ENCODE measurements at places on chromosomes 13 and 19.

DNA sequence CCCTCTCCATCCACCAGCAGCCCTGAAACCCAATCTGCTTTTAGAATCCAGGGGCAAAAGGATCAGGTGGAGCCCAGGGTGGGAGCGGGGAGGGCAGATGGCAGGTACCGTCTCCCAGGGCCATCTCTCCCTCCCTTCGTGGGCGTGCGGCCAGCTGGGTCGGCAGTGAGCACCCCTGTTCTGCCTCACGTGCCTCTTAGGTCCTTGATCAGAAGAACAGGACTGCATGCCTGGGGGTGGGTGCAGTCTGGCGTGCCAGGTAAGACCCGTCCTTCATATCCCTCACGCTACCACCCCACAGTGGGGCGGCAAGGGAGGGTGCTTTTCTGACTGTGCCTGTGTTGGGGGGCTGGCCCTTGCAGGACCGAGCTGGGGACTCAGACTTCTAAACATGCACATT lies 2.0 kb downstream of the SLC8A2 start:
- DNase-seq, result no peak
- H3K4me3 ChIP-seq, result no peak overlapping the region
- no peaks in the 10 kb centered on the region for H3K36me3 ChIP-seq

- H3K36me3 ChIP-seq, result no peaks in the 10 kb centered on the region
- H3K27ac ChIP-seq, result no peak overlapping the region
- H3K4me3 ChIP-seq, result no peak overlapping the region
- H3K4me1 ChIP-seq, result no peaks in the 10 kb centered on the region
- no peaks in the 10 kb centered on the region for H3K27me3 ChIP-seq
Measured at GRCh38 chr19:41025871-41026270, 34.8 kb downstream of the CYP2B6 start.

DNA sequence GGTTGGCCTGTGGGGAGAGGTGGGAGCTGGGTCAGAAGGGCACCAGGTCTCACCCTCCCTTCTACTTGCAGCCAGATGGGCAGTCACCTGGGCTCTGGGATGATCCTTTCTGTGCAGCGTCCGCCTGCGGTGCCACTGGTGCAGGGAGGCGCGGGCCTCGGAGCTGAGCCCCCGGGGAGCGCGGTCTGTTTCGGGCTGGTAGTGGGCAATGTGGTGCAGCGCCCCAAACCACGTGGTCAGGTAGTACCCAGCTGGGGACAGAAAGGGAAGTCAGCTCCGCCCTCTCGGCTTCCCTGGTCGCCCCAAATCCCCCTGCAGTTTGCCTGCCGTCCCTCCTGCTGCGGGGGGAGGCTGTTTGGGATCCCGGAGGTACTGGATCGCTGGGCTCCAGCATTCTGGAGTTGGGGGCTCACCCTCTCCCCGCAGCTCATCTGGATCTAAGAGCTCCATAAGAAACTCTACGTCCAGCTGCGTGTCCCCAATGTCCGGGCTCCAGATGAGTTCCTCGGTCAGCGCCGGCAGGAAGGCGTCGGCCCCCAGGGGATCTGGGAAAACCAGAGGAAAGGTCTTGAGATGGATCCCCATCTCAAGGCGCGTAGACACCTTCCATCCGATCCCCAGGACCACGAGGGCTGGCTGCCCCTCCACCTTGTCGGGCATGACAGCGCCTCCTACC lies 8.8 kb downstream of the RINL start:
- H3K4me1 ChIP-seq, result peaks cover 26% of the 10 kb centered on the region
- H3K4me3 ChIP-seq, result peak overlapping the region; percentile 57
- peak overlapping the region; percentile 15 for H3K27ac ChIP-seq
- H3K27me3 ChIP-seq, result peaks cover 4% of the 10 kb centered on the region
- DNase-seq, result no peak

GRCh38 chr19:6765738-6766356 lies 1.4 kb downstream of the SH2D3A start:
- no peaks in the 10 kb centered on the region for H3K36me3 ChIP-seq
- no peak overlapping the region for H3K4me3 ChIP-seq
- DNase-seq, result no peak
- peaks cover 22% of the 10 kb centered on the region for H3K4me1 ChIP-seq

GRCh38 chr13:43235028-43235427 lies 211.6 kb downstream of the DNAJC15 start:
- no peaks in the 10 kb centered on the region for H3K27me3 ChIP-seq
- H3K36me3 ChIP-seq, result no peaks in the 10 kb centered on the region
- H3K4me1 ChIP-seq, result no peaks in the 10 kb centered on the region
- H3K4me3 ChIP-seq, result no peak overlapping the region
- DNase-seq, result peak; percentile 10

DNA sequence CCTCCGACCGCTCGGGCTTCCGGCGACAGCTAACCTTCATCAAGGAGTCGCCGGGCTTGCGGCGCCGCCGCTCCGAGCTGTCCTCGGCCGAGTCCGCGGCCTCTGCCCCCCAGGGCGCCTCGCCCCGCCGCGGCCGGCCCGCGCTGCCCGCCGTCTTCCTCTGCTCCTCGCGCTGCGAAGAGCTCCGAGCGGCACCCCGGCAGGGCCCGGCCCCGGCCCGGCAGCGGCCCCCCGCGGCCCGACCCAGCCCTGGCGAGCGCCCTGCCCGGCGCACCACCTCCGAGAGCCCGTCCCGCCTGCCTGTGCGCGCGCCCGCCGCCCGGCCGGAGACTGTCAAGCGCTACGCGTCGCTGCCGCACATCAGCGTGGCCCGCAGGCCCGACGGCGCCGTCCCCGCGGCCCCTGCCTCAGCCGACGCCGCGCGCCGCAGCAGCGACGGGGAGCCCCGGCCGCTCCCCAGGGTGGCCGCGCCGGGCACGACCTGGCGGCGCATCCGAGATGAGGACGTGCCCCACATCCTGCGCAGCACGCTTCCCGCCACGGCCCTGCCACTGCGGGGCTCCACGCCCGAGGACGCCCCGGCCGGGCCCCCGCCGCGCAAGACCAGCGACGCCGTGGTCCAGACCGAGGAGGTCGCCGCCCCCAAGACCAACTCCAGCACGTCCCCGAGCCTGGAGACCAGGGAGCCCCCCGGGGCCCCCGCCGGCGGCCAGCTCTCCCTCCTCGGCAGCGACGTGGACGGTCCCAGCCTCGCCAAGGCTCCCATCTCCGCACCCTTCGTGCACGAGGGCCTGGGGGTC lies 9.6 kb downstream of the C19orf25 start:
- H3K36me3 ChIP-seq, result no peaks in the 10 kb centered on the region
- H3K4me1 ChIP-seq, result peaks cover 79% of the 10 kb centered on the region
- peaks cover 32% of the 10 kb centered on the region for H3K27me3 ChIP-seq
- peak overlapping the region; percentile 59 for H3K4me3 ChIP-seq
- H3K27ac ChIP-seq, result no peak overlapping the region

DNA sequence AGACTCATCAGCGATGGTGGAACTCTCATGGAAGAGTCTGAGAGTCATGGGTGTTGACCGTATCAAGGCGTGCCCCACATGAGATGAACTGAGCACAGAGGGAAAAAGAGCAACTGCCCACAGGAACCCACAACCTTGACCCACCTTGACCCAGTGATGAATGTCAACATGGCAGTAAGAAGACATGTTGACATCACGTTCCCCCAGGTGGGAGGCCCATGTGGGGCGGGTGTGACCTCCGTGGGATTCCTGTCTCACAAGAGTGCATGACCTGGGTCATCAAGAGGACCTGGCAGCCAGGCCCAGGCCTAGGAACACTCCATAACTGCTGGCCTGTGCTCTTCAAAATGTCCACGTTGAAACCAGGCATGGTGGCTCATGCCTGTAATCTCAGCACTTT lies 45.8 kb downstream of the EPS15L1 start:
- no peak for DNase-seq
- no peaks in the 10 kb centered on the region for H3K27me3 ChIP-seq
- H3K4me1 ChIP-seq, result peaks cover 9% of the 10 kb centered on the region
- no peak overlapping the region for H3K4me3 ChIP-seq

- no peak overlapping the region for H3K4me3 ChIP-seq
- H3K27ac ChIP-seq, result no peak overlapping the region
- no peaks in the 10 kb centered on the region for H3K4me1 ChIP-seq
Measured at GRCh38 chr19:33438987-33439781, 65.7 kb downstream of the CEBPG start.

DNA sequence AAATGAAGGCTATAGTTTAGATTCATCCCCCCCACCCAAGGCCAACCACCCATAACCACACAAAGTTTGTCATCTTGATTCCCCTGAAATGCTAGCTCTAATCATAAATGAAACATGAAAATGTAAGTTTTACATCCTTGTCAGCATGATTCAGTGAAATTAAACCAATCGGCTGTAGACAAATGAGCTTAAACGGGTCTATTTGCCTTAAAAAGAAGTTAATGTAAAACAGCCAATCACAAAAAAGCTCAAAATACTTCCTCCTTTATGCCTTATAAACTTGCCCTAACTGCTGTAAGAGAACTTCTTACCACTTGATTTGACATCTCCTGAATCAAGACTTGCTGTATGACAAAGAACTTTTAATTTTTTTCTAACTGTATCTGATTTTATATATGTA lies 34.5 kb upstream of the MRI1 start:
- peaks cover 31% of the 10 kb centered on the region for H3K4me1 ChIP-seq
- no peak overlapping the region for H3K4me3 ChIP-seq
- DNase-seq, result no peak
- no peaks in the 10 kb centered on the region for H3K27me3 ChIP-seq

- H3K27me3 ChIP-seq, result no peaks in the 10 kb centered on the region
- peak overlapping the region; percentile 45 for H3K27ac ChIP-seq
- no peaks in the 10 kb centered on the region for H3K36me3 ChIP-seq
- H3K4me1 ChIP-seq, result peaks cover 66% of the 10 kb centered on the region
Measured at GRCh38 chr19:4988770-4989251, 19.9 kb downstream of the KDM4B start.

GRCh38 chr13:39047560-39047959 lies 9.3 kb downstream of the NHLRC3 start:
- no peaks in the 10 kb centered on the region for H3K4me1 ChIP-seq
- no peak overlapping the region for H3K4me3 ChIP-seq
- DNase-seq, result no peak
- no peaks in the 10 kb centered on the region for H3K27me3 ChIP-seq
- no peak overlapping the region for H3K27ac ChIP-seq

- no peak overlapping the region for H3K4me3 ChIP-seq
- no peaks in the 10 kb centered on the region for H3K27me3 ChIP-seq
- H3K27ac ChIP-seq, result no peak overlapping the region
- H3K4me1 ChIP-seq, result no peaks in the 10 kb centered on the region
- no peaks in the 10 kb centered on the region for H3K36me3 ChIP-seq
- no peak for DNase-seq
Measured at GRCh38 chr19:9597027-9597426, 12.7 kb upstream of the ZNF121 start.

DNA sequence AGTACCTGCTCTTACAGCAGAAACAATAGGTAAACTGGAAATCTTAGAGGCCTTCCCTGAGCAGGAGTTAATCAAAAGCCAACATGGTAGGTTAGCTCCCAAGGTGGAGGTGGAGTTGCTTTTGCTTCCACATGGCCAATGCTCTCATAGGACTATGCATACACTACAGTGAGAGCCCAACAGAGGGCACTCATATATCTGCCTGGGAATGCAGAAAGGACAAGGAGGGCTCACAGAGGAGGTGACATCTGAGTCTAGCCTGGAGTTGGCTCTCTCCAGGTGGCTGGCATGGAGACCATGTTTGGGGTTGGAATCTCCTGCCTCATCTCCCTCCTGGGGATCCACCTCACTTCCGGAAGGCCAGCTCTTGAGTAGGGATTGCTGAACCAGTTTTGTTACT lies 34.6 kb downstream of the ATP8A2 start:
- peaks cover 7% of the 10 kb centered on the region for H3K27me3 ChIP-seq
- no peak for DNase-seq
- H3K27ac ChIP-seq, result no peak overlapping the region
- H3K4me3 ChIP-seq, result no peak overlapping the region
- no peaks in the 10 kb centered on the region for H3K36me3 ChIP-seq

DNA sequence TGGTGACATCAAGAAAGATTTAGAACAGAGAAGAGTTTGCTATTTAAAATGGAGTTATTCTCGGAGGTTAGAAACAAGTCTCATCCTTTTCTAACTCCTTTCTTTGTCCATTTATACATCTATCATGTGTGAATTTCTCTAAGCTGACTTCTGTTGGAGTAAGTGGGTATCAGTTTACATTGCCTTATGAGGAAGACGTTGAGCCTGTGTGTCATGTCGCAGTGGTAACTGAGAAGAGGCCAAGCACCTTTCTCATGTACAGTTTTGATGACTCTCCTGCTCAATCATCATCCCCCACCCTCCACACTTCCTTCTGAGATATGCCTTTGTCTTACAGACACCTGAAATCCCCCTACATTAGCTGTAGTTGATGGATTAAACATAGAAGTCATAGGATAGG lies 624.8 kb downstream of the LIG4 start:
- no peaks in the 10 kb centered on the region for H3K36me3 ChIP-seq
- H3K4me1 ChIP-seq, result no peaks in the 10 kb centered on the region
- no peaks in the 10 kb centered on the region for H3K27me3 ChIP-seq
- DNase-seq, result no peak

- H3K4me1 ChIP-seq, result no peaks in the 10 kb centered on the region
- no peak overlapping the region for H3K27ac ChIP-seq
- H3K4me3 ChIP-seq, result no peak overlapping the region
- H3K36me3 ChIP-seq, result no peaks in the 10 kb centered on the region
- H3K27me3 ChIP-seq, result no peaks in the 10 kb centered on the region
- no peak for DNase-seq
Measured at GRCh38 chr13:34294483-34295129, 476.7 kb downstream of the RFC3 start.

GRCh38 chr13:79663977-79664636 lies 183.2 kb downstream of the NDFIP2 start:
- no peak overlapping the region for H3K27ac ChIP-seq
- H3K27me3 ChIP-seq, result no peaks in the 10 kb centered on the region
- no peak for DNase-seq
- no peak overlapping the region for H3K4me3 ChIP-seq
- H3K4me1 ChIP-seq, result peaks cover 2% of the 10 kb centered on the region

GRCh38 chr13:110713981-110714796 lies 689 bp downstream of the ING1 start:
- no peaks in the 10 kb centered on the region for H3K36me3 ChIP-seq
- peaks cover 35% of the 10 kb centered on the region for H3K4me1 ChIP-seq
- H3K27ac ChIP-seq, result peak overlapping the region; percentile 100

DNA sequence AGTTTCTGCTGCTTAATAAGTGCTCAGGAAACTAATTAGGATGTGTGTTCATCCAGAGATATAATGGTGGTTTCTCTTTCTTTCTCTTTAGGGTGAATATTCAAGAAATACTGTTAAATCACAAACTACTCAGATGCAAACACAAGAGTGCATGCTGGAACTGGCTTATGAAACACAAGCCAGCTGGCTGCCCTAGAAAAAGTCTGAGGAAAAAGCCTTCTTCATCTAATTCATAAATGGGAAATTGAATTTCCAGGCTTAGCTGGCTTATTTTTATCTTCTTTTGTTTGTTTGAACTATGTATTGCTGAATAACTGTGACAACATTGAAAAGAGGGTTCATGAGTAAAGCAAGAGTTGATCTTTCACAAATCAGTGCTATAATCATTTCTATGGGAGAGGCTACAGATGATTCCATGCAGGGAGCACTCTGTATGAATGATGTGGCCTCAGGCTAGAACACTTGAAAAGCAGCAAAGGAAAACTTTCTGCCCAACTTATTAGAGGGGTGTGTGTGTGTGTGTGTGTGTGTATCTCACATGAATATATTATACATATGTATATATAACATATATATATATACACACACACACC lies 69.8 kb upstream of the SCEL start:
- no peak overlapping the region for H3K4me3 ChIP-seq
- no peak overlapping the region for H3K27ac ChIP-seq
- H3K36me3 ChIP-seq, result no peaks in the 10 kb centered on the region
- H3K27me3 ChIP-seq, result no peaks in the 10 kb centered on the region
- no peak for DNase-seq
